ENCODE measurements at places on chromosomes 13 and 19.

GRCh38 chr13:74466864-74467263 is 332.7 kb upstream of the KLF12 start:
- no peak for DNase-seq

DNA sequence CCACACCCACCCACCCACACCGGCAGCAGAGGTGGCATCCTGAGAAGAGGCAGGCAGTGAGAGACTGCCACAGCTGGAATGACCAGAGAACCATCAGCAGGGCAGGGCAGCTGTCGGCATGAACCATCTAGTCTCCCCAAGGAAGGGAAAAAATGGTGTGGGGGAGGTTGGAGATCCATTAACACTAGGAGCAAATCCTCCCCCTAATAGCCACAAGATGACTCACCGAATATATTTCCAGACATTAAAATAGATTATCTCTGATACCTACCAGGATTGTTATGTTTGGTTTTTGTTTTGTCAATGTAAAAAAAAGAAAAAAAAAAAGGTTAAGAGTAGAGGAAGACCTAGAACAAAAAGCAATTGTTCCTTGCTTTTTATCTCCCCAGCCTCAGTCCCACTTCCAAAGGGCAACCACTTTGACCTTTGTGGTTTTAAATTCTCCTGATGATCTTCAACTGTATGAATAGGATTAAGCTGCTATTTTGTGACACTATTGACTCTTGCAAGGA is 34.2 kb downstream of the THSD1 start:
- no peak for DNase-seq

- no peak for DNase-seq
Observed at GRCh38 chr13:100506600-100507422, 81.8 kb downstream of the GGACT start.

GRCh38 chr13:75321084-75321483 is 160.9 kb downstream of the TBC1D4 start:
- no peak for DNase-seq

- DNase-seq = no peak
Observed at GRCh38 chr19:18393836-18394235, 3.6 kb downstream of the LRRC25 start.

- DNase-seq = no peak
Observed at GRCh38 chr19:4258181-4258580, 11.3 kb downstream of the YJU2 start.

DNA sequence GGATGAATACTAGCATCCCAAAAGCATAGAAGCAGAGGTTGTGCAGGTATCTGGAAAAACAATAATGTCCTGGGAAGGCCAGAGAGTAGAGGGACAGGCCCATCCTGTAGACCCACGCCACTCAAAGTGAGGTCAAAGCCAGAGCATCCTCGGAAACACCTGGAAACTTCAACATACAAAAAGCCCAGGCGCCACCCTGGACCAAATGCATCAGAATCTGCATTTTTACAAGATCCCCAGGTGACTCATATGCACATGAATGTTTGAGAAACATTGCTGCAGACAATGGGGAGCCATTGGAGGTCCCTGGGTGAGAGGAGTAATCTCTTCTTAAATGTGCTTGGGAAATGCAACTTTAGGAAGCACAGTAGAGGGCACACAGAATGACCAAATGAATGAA is 684.1 kb downstream of the DIAPH3 start:
- DNase-seq = no peak

- no peak for DNase-seq
Observed at GRCh38 chr19:1217366-1217765, 11.8 kb downstream of the STK11 start.

DNA sequence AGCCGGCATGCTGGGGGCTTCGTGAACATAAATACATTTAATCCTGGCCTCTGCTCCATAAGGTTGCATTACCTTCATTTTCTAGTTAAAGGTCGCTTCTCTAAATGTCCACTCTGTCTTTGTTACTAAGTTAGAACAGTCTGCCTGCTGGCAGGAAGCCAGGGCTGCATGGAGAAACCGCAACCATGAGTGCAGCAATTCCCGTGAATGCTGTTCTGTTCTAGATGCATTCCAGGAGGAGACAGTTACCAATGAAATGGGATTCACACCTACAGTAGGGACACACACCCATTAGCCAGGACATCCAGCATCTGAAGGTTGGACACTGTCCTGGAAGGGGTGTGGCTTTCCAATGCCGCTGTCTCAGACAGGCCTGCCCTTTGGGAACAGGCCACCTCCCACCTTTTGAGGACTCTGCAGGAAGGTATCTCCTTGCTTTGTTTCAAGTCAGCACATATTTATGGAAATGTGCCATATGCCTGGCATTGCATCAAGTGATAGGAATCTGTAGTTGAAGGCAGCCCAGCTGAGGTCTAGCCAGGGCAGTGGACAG is 129.7 kb downstream of the SLC7A1 start:
- DNase-seq = peak; percentile 50

DNA sequence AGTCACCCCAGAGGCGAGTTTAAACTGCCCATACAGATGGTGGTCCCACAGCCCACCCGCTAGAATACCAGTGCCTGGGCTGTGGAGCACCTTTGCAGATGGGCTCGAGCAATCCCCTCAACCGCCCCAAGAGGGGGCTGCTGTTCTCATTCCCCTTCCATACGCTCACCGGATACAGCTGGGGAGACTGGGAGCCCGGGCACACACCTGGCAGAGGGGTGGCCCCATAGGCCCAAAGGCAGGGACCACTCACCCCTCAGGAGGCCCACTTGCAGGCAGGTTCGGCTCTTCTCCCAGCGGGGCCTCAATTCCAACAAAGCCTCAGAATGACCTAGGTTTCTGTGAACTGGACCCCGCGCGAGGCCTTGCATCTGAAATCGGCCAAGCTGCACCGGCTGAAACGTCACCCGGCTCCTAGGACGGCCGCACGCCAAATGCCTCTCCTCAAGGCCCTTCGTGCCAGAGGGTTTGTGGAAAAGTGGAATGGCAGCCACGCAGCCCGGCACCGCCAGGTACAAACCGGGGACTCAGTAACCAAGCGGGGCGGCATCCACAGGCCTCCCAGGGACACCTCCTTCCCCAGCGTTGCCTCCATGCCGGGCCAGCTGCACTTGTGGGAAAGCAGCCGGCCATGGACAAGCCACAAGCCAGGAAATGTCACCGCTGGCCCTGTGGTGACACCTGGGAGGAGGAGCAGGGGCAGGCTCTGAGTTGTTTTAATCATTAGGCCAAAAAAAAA is 18.7 kb downstream of the MLLT1 start:
- DNase-seq = no peak

DNA sequence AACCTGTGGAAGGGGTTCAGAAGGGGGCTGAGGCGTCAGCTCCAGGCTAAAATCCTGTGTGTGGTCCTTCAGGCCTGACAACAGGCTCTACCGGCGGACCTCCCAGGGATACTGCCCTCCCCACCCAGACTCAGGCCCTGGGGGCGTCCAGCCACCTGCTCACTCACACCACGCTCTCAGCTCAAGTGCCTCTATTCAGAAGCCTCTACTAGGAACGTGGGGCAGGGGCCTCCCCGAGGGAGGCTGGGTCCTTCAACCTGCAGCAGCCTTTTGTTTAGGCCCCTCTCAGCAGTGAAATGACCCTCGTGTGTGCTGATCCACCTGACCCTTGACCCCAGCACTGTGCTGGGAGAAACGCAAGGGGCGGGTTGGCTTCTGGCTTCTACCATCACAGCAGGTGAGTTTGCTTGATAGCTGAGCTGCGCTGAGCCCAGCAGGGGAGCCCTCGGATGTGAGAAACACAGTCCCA is 10.6 kb downstream of the PLPP2 start:
- no peak for DNase-seq

- no peak for DNase-seq
Observed at GRCh38 chr13:42168496-42168895, 103.5 kb upstream of the AKAP11 start.

- DNase-seq = no peak
Observed at GRCh38 chr19:35704218-35704617, at the start of gene ZBTB32. ZBTB32 (plus strand) TSS chr19:35704558; CDS start chr19:35714627, 10,069 bp downstream.

DNA sequence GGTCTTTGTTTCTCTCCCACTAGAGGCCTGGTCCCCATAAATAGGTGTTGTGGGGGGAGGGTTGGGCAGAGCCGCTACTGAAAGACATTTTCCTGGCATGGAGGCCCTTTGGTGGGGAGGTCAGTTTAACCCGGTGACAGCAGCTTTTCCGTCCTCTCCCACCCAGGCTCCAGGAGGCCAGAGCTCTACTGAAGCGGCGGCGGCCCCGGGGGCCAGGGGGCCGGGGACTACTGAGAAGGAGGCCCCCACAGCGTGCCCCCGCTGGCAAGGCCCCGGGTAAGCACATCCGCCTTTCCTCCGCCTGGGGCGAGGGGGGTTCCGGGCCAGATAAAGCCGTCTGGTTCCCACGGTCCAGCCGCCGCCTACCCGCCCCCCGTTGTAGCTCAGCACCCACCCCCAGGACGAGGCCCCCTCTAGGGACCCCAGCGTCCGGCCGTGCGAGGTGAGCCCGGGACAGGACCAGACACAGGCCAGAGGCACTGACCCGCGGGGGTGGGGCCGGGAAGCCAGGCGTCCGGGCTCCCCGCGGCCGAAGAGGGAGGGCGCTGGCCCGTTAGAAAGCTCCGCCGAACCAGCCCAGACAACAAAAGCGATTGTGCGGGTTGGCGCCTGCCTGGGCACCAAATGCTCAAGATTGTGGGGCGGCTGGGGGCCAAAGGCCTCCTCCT is 1.1 kb upstream of the LTBP4 start:
- peak; percentile 60 for DNase-seq

DNA sequence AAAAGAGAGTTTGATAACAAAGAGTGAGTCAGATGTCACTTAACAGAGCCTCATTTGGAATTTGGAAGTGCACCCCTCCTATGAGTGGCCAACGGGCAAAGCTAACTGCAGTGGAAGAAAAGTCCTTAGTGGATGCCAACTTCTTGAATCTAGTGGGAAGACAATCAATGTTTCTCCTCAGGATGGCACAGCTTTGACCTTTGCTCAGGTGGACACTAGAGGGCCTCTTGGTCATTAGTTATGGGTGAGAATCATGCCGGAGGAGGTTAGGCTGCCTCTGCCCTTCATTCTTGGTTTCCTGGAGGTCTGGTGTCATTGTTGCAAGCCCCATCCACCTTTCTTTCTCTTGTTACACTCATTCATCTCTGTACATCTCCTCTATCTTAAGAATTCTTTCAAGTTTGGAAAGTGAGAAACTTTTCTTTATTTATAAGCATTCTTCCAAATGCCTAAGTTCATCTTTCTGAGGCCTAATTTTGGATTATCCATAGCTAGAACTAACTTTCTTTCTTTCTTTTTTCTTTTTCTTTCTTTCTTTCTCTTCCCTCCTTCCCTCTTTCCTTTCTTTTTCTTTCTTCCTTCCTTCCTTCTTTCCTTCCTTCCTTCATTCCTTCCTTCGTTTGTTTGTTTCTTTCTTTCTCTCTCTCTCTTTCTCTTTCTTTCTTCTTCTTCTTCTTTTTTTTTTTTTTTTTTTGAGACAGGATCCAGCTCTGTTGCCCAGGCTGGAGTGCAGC is 327.2 kb upstream of the TSHZ3 start:
- DNase-seq = no peak

DNA sequence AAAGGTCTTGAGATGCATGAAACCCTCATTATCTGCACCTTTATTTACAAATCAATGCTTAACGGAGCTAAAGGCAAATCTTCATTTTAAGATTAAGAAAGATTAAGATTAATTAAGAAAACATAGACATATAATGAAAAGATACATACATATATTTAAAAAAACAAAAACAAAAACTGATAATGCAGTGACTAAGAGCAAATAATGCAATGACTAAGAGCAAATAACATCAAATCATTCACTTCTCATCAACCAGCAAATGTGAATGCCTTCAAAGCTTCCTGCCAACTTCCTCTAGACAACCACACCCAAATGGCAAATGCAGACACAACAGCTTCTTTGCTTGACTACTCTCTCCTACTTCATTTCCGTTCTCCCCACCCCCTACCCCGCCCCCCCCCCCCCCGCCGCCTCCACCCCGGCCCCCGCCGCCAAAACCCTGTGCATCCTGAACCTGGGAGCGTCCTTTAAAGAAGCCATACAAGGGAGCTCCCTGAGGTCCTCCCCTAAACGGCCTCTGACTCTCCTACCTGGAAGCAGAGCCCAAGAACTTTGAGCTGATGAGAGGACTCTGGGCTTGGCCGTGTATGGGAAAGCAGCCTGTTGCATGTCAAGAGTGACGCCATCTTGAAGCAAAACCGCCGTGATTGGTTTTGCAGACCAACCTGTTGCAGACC is 24.5 kb downstream of the TEX101 start:
- no peak for DNase-seq

- DNase-seq = no peak
Observed at GRCh38 chr19:812049-812746, 9.6 kb downstream of the PLPPR3 start.

GRCh38 chr19:29724102-29724641 is 9.1 kb upstream of the C19orf12 start:
- DNase-seq = no peak

- DNase-seq = no peak
Observed at GRCh38 chr19:920051-920864, 3.1 kb downstream of the KISS1R start.

DNA sequence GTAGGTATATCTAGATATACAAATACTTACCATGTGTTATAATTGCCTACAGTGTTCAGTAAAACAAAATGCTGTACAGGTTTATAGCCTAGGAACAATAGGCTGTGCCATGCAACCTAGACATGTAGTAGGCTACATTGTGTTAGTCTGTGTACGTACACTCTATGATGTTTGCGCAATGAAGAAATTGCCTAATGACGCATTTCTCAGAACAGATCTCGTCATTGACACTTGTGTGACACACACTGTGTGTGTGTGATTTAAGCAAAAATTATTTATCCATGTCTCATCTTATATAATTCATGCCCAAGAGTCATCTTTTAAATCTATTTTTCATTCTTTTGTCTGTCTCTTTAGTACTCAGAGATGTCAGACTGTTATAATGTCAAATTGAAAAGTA is 1888.8 kb upstream of the PCDH20 start:
- DNase-seq = no peak

DNA sequence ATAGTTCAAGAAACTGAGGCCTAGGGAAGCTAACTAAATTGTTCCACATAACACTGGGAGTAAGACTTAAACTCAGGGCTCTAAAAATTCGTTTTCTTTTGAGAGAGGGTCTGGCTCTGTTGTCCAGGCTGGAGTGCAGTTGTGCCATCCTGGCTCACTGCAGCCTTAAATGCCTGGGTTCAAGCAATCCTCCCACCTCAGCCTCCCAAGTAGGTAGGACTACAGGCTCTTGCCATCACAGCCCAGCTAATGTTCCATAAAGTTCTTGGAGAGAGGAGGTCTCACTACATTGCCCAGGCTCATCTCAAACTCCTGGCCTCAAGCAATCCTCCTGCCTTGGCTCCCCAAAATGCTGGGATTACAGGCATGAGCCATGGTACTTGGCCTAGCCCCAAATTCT is 10.7 kb downstream of the ZMYM5 start:
- DNase-seq = no peak

GRCh38 chr19:13684021-13684420 is 80.3 kb upstream of the MRI1 start:
- no peak for DNase-seq

- no peak for DNase-seq
Observed at GRCh38 chr19:48183356-48183755, 12.9 kb downstream of the ZSWIM9 start.

- no peak for DNase-seq
Observed at GRCh38 chr13:33284916-33285315, 639 bp downstream of the STARD13 start.

- DNase-seq = peak; percentile 89
Observed at GRCh38 chr19:1243768-1244692, 2.5 kb downstream of the ATP5F1D start.

- no peak for DNase-seq
Observed at GRCh38 chr13:76790526-76790925, 95.7 kb downstream of the KCTD12 start.
